ENCODE measurements at places on chromosomes 7 and 10.

DNA sequence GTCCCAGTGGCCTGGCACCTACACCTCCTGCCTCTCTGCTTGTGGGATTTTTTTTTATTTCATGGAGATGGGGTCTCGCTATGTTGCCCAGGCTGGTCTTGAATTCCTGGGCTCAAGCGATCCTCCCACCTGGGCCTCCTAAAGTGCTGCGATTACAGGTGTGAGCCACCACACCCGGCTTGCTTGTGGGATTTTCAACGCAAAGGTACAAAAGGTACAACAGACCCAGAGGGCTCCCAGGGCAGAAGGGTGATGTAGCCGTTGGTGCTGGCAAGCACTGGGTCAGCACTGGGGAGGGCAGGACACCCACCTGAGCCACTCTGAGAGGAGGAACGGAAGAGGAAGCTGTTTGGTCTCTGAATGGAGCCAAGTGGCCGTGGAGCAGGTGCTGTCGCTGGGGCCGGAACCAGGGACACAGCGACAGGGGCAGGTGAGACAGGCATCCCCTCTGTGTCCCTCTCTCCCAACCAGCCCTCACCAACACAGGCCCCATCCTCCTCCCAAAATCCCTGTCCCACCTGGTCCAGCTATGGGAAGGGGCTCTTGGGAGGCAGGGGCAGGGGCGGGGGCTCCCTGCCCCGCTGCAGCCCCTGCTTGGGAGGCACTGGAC, 2.8 kb upstream of the SAP25 start:
- no peak overlapping the region for H3K4me3 ChIP-seq
- DNase-seq: peak; percentile 27
- no peaks in the 10 kb centered on the region for H3K27me3 ChIP-seq
- H3K27ac ChIP-seq: no peak overlapping the region
- H3K36me3 ChIP-seq: peaks cover 28% of the 10 kb centered on the region

DNA sequence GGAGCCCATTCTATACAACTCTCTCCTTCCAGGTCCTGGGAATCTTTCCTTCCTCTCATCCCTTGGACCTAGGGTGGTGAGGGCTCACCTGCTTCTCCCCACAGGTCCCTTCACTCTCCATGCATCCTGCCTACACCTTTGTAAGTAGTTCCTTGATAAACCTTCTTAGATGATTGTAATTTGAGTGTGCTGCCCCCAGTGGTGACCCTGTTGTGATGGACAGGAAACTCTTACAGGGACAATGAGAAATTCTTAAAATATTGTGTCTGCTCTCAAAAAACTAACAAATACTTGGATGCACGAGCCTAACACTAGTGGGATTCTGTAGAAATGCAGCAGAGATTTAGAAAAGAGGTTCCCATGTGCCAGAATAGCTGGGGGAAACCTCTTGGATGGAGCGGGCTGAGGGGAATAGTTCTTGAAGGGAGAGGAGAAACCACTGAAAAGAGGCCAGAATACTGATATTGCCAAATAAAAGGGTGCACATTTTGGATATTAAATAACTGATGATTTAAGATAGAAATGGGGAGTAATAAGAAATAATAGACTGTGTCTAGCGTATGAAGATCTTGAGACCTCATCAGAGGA, 6.7 kb upstream of the PAXIP1 start:
- H3K4me3 ChIP-seq: no peak overlapping the region
- H3K4me1 ChIP-seq: no peaks in the 10 kb centered on the region

- H3K36me3 ChIP-seq: no peaks in the 10 kb centered on the region
- H3K4me3 ChIP-seq: no peak overlapping the region
- no peak for DNase-seq
- H3K4me1 ChIP-seq: no peaks in the 10 kb centered on the region
These were observed 173.9 kb downstream of the RNLS start for GRCh38 chr10:88409236-88409635.

DNA sequence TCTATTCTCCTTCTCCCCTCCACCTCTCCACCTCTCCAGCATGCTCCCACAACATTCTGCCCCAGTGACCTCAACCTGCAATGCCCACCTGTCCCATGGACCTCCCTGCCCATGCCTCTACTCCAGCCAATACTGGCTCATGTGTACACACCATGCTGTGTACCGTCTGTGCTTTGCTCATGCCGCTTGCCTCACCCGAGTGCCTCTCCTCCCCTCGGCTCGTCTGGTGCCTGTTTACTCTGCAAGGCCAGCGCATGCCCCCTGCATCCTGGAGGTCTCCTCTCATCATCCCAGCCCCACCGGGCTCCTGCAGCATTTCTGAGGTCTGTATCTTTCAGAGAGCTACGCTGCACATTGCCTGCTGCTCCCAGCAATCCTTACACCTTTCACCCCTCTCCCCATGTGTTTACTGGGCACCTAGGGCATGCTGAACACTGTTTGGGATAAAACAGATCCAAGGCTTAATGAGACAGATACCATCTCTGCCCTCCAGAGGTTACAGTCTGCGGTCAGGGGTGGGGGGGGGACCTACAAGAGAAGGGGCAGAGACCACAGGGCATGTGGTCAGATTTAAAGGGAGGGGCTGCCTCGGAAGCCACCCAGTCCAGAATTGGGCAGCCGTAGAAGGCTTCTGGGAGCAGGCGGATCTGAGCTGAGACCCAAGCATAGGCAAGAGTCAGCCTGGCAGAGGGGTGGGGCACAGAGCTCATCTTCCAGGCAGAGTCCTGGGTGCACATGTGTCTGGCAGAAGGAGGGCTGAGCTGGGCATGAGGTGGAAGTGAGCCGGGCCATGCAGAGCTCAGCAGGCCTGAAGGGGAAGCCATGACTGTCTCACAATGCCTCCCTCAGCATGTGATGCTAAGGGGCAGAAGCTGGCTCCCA, 29.6 kb upstream of the PSAP start:
- H3K4me1 ChIP-seq: no peaks in the 10 kb centered on the region
- DNase-seq: no peak
- no peaks in the 10 kb centered on the region for H3K27me3 ChIP-seq
- H3K36me3 ChIP-seq: no peaks in the 10 kb centered on the region
- no peak overlapping the region for H3K4me3 ChIP-seq
- no peak overlapping the region for H3K27ac ChIP-seq

DNA sequence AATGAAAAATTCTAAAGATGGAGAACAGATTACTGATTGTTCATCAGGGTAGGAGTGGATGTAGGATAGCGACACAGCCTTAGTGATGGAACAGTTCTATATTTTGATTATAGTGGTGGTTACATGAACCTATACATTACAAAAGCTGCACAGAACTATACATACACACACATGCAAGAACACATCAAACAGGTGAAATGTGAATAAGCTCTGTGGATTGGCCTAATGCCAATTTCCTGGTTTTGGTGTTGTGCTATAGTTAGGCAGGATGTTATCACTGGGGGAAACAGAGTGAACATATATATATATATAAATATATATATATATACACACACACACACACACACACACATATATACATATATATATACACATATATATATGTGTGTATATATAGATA, 76.4 kb upstream of the PIK3CG start:
- no peaks in the 10 kb centered on the region for H3K4me1 ChIP-seq
- H3K4me3 ChIP-seq: no peak overlapping the region
- no peaks in the 10 kb centered on the region for H3K27me3 ChIP-seq

GRCh38 chr10:7967035-7967434, 87.5 kb upstream of the GATA3 start:
- no peak for DNase-seq
- no peak overlapping the region for H3K27ac ChIP-seq
- no peaks in the 10 kb centered on the region for H3K36me3 ChIP-seq
- no peaks in the 10 kb centered on the region for H3K27me3 ChIP-seq

- no peaks in the 10 kb centered on the region for H3K36me3 ChIP-seq
- DNase-seq: no peak
- H3K27ac ChIP-seq: no peak overlapping the region
- no peaks in the 10 kb centered on the region for H3K27me3 ChIP-seq
These were observed 625 bp downstream of the RP9 start for GRCh38 chr7:33108554-33109004.

GRCh38 chr7:25369786-25370185, 141.5 kb upstream of the NPVF start:
- H3K27ac ChIP-seq: no peak overlapping the region
- H3K4me1 ChIP-seq: no peaks in the 10 kb centered on the region
- no peak overlapping the region for H3K4me3 ChIP-seq
- DNase-seq: no peak

- no peak for DNase-seq
- H3K4me1 ChIP-seq: no peaks in the 10 kb centered on the region
- no peak overlapping the region for H3K27ac ChIP-seq
- H3K4me3 ChIP-seq: no peak overlapping the region
- H3K36me3 ChIP-seq: no peaks in the 10 kb centered on the region
These were observed 27.8 kb downstream of the CAV1 start for GRCh38 chr7:116552602-116553001.

DNA sequence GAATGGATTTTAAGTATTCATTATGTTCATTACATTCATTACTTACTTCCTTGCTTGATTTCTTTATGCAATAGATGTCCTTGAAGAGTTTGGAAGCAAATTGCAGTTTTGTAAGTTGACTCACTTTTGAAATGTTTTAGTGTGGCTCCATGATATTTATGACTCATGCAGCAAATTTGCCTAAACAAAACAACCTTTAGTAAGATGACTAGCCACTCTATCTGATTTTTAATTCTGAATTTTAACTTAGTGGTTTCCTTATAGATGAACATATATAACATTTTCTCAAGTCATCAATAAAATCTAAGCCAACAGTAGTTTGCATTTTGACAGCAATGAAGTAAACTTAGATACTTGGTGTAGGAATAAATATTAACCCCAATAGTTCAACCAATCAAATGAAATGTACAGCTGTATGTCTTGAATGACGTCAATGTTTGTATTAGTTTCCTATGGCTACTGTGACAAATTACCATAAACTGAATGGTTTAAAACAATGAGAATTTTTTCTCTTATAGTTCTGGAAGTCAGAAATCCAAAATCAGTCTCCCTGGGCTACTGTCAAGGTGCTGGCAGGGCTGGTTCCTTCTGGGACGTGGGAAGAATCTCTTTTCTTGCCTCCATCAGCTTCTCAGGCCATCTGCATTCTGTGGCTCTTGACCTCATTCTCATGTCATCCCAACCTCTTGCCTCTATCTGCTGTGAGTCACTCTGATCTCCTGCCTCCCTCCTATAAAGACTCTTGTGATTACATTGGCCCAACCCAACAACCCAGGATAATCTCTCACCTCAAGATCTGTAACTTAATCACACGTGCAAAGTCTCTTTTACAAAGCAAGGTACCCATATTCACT, 73.4 kb downstream of the AHR start:
- DNase-seq: no peak
- H3K4me3 ChIP-seq: no peak overlapping the region
- no peaks in the 10 kb centered on the region for H3K36me3 ChIP-seq
- no peaks in the 10 kb centered on the region for H3K27me3 ChIP-seq
- H3K4me1 ChIP-seq: no peaks in the 10 kb centered on the region

DNA sequence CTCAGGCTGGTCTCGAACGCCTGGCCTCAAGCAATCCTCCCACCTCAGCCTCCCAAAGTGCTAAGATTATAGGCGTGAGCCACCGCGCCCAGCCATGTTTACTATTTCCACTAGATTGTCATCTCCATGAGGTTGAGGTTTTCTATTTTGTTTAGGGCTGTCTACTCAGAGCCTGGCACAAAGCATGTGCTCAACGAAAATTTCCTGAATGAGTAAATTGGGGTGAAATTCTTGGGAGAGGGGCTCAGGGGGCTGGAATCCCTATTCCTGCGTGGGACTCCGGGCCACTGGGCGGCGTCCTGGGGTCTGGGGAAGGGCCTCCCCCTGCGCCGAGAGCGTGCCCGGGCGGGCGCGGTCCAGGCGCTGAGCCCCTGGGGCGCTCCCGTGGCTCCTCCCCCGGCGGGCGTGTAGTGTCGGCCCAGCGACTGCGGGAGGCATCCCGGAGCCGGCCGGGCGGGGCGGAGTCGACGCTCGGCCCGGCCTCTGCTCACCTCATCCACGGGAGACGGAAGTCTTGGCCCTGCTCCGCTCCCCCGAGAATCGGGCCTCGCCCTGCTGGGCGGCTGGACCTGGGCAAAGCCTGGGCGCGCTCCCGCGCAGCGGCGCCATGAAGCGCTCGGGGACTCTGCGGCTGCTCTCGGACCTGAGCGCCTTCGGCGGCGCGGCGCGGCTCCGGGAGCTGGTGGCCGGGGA, at the start of gene HPS6:
HPS6 (plus strand) TSS at position 482 of the 693 bp plus-strand sequence; CDS start at position 608, 126 bp downstream.
- no peak within 1 kb of the TSS for H3K27ac ChIP-seq
- H3K4me3 ChIP-seq: peak within 1 kb of the TSS; percentile 76
- no peaks in the 10 kb centered on the region for H3K27me3 ChIP-seq
- DNase-seq: no peak
- peaks cover 5% of the 10 kb centered on the region for H3K4me1 ChIP-seq

GRCh38 chr7:2843711-2844152, 376 bp downstream of the GNA12 start:
- H3K36me3 ChIP-seq: 0 out of 2 replicates have a peak, but pooled peaks cover 4% of the 10 kb centered on the region
- H3K4me3 ChIP-seq: peak overlapping the region; percentile 88
- peak overlapping the region; percentile 53 for H3K27ac ChIP-seq
- H3K4me1 ChIP-seq: peaks cover 3% of the 10 kb centered on the region
- no peaks in the 10 kb centered on the region for H3K27me3 ChIP-seq
- no peak for DNase-seq

DNA sequence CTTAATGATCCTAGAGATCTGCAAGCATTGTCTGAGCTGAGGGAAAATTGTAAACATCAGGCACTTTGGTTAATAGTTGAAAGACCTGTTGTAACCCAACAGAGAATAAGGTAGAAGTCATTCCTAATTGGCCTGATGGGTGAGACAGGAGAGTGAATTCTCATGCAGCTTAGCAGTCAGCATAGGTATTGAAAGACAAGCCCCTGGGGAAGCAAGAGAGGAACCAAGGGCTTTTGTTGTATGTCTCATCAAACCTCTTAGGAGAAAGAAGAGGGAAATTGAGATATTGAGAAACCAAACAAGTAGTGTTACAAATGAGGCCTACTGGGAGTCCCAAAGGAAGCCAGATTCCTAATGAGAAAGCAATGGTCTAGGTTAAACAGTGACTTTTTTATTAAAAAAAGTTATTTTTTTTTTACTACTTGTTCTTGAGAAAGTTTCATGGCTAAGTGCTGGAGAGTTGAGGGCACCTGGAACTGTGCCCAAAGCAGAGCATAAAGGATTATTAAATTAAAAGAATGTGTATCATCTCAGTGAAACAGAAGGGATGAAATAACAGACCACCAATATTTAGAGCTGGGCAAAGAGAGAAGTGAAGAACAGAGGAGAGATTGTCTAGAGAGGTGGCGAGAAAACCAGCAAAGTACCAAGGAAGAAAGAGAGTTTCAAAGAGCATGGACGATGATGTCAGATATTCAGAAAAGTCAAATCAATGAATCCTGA, 168.9 kb downstream of the CDK14 start:
- peaks cover 5% of the 10 kb centered on the region for H3K4me1 ChIP-seq
- H3K27ac ChIP-seq: no peak overlapping the region
- no peaks in the 10 kb centered on the region for H3K36me3 ChIP-seq
- H3K27me3 ChIP-seq: no peaks in the 10 kb centered on the region
- no peak for DNase-seq
- no peak overlapping the region for H3K4me3 ChIP-seq

- H3K27me3 ChIP-seq: no peaks in the 10 kb centered on the region
- H3K4me3 ChIP-seq: no peak overlapping the region
- H3K36me3 ChIP-seq: no peaks in the 10 kb centered on the region
- DNase-seq: peak; percentile 47
These were observed 13.1 kb downstream of the STX1A start for GRCh38 chr7:73706126-73707044.

Data from H1 (cell line).